ENCODE measurements at places on chromosomes 3 and 15.

- DNase-seq: no peak
Measured at GRCh38 chr3:462851-463250, 266.3 kb downstream of the CHL1 start.

- DNase-seq: peak; percentile 59
Measured at GRCh38 chr3:108073764-108074431, 16.9 kb downstream of the CD47 start.

- no peak for DNase-seq
Measured at GRCh38 chr3:193968380-193968974, 167.5 kb upstream of the HES1 start.

DNA sequence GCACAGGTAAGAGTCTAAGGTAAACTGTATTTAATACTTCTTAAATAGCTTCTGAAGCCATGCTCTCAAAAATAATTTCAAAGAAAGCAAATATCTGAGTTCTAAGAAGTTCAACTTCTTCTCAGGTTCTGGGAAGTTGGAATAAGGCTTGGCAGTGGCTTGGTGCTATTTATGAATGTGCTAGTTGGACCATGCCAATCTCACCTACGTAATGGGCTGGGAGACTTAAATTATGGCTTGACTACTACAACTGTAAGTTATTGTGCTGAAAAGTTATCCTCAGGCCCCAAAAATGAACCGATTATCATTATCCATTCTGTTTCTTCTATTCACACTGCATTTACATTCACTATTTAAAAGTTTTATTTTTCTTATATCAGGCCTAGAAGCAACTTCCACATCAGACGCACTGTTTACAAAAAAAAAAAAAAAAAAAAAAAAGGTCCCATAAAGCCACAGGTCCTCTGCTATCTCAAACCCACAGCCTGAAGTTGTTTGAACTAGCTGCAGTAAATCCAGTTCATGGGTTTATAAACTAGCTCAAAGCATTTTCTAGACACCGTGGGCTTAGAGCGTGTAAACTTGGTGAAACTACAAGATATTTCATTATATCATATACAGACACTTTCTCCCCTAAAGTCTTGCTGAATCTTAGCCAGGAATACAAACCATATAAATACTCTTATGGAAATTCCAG, 3.4 kb downstream of the LRIG1 start:
- no peak for DNase-seq

DNA sequence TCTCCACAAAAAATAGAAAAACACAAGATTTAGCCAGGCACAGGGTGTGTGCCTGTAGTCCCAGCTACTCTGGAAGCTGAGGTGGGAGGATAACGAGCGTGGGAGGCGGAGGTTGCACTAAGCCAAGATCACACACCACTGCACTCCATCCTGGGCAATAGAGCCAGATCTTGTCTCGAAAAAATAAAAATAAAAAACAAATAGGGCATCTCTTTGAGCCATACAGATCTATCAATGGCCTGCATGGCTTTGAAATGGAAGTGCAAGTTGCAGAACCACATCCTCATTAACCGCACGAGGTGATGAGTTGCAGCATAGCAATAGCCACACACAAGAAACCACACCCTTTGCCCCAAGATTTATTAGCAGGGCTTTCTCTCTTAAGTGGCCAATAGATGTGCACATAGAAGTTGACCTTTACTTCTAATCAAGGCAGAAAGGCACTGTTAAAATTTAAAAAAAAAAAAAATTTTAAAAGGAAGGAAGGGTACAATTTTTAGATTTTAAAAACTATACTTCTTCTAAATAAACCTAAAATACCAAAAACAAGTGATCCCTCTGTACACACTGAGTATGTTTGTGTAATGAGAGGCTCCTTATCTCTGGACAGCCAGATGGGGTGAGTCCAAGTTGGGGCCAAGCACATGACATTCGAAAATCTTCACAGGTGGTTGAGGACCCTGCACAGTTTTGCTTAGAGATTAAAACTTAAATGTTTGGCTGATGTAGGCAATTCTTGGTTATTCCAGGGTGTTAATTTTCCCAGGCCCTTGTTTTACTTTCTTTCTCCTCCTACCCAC, 53.4 kb downstream of the FILIP1L start:
- no peak for DNase-seq

DNA sequence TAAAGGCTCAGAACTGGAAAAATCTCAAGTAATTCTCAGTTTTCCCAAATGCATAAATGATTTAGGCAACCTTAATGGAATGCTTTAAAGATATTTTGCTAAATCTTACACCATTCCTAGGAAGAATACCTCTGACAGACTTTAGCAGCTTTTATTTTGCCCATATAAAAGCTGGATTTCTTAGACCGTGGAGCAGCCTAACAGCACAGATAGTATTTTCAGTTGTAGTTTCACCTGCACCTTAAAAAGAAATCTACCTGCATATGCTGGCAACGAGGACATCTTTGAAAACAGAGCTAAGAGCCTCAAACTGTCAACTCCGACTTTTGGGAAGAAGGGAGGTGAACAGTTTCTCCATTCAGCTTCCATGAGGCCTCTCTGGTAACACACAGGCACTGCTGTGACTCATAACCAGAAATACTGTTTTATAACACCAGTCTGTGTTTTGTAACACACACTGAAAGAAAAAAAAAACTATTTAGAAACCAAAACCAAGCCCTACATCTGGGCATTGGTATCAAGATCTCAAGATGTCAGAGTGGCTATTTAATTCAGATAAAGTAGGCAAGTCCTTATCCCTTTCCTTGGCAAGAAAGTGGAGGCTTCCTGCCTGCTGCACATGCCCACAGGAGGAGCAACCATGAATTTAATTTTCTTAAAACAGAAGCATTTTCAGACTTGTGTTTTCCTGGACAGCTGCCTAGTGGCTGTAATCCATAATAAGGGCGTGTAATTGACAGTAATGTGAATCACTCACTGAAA, 181.5 kb upstream of the ICE2 start:
- peak; percentile 13 for DNase-seq

DNA sequence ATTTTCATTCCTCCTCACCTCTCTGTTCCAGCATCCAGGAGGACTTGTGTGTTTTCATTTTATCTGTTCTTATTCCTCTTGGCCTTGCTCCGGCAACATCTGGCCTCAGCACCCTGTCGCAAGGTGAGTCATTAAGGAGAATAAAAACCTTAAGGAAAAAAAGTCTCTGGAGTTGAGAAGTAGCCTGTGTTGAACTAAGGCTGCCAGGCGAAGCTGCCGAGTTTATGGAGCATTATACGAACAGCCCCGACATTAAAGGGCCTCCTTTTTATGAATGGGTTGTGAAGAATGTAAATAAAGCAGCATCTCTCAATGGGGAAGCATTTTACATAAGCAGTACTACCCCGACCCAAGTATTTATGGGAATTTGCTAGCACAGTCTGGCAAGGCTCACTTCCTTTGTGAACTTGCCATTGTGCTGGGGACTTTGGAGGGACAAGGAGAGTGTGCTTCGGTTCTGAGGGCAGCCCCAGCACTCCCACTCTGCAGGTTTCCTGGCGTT, 4.7 kb downstream of the BAHD1 start:
- peak; percentile 70 for DNase-seq

All from ELR (cell line).